ENCODE measurements at places on chromosomes 1 and 21. TPM values are rescaled to one million over a fixed set of nuclear protein-coding genes. Genes with fewer than 3 reads are reported as not detected.
A peak's percentile ranks its signal among the peaks of the same experiment; 100 is the strongest.

NUCKS1 gene
- 28.4 TPM for polyA plus RNA-seq

SELP gene
- 0.34 TPM for polyA plus RNA-seq

DNA sequence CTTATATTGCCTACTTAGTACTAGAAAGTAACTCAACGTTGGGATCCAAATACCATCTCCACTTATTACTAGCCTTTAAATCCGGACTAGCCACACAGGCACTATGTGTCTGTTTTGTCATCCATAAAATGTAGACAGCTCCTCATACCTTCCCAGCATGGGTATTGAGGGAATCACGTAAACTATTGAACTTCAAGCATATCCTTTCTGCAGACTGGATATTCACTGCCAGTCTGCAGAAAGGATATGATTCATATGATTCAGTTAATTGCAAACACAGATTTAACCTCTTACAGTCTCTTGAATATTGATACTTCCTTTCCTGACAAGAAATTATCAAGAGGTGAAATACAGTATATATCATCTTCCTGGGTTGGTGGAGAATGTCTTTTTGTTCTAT lies 186.0 kb downstream of the LEPR start:
- DNase-seq = no peak

- peak; percentile 72 for DNase-seq
Observed at GRCh38 chr1:78005755-78006154, 1.0 kb downstream of the DNAJB4 start.

GRCh38 chr1:19756480-19756879 lies 43.2 kb downstream of the TMCO4 start:
- no peak for DNase-seq

DNA sequence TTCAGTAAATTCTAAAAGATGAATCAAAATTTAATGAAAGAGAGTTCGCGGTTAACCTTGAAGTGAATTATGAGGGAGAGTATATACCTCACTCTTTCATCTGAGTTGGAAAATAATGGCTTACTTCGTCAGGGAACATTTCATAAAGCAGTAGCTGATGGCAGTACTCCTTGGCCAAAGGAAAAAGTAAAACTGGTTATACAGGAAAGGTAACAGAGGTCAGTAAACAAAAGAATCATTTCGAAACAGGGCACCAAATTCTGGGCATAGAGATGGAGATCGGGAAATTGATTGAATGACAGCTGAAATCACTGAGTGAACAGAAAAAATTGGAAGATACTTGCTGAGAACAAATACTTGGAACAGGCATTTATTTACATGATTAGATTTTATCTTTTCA lies 199.0 kb downstream of the OLFM3 start:
- no peak for DNase-seq

Measured in hepatocyte (in vitro differentiated cells).